ENCODE measurements at places on chromosomes 12 and 14.

DNA sequence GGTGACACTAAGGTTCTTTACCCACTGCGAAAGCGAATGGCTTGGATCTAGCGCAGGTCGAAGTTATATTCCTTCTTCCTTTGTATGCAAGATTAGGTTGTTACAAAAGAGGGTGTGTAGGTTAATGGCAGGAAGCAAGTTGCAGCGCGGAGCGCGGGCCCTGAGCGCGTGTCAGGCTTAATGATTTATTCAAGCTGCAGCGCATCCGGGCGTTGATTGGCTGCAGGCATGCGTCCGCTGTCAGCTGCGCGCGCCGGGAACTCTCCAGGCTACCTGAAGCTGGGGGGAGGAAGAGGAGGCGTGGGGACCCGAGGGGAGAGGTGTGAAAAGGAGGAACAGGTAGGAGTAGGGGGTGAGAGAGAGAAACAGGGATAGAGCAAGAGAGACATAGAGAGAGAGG is 7.4 kb downstream of the ASCL1 start:
- no peak for DNase-seq

GRCh38 chr12:22631863-22632463 is 7.0 kb downstream of the ETNK1 start:
- DNase-seq = no peak

GRCh38 chr14:77043984-77044485 is 15.5 kb upstream of the IRF2BPL start:
- DNase-seq = no peak

DNA sequence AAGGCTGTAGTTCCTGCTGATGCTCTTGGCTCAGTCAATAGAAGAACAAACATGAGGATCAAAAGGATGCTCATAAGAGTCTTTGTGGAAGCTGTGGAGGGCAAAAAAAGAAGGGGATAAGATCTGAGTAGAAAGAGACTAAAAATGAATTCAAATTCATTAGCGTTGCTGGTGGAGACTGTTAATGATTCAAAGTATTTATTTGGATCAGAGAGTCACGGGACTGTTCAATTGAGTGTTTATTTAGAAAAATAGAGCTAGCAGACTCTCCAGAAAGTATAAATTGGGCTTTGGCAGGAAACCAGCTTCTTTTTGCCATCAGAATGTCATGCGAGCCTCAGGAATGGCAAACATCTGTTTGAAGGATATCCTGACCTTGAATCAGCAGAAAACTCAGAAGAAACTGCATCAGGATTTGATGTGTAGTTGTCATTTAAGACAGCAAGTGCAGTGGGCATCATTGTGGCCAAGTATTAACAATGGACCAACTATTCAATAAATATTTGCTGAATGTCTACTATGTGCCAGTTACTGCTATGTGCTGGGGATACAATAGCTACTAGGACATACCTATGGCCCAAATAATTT is 126.4 kb downstream of the TBC1D30 start:
- DNase-seq = no peak

GRCh38 chr14:92143962-92144361 is 22.2 kb downstream of the CPSF2 start:
- no peak for DNase-seq

GRCh38 chr12:2555487-2556082 is 239.2 kb upstream of the FKBP4 start:
- DNase-seq = no peak

GRCh38 chr12:62689042-62689839 is 222.6 kb downstream of the MON2 start:
- no peak for DNase-seq

GRCh38 chr12:69984241-69984640 is 159.2 kb downstream of the MYRFL start:
- DNase-seq = no peak

DNA sequence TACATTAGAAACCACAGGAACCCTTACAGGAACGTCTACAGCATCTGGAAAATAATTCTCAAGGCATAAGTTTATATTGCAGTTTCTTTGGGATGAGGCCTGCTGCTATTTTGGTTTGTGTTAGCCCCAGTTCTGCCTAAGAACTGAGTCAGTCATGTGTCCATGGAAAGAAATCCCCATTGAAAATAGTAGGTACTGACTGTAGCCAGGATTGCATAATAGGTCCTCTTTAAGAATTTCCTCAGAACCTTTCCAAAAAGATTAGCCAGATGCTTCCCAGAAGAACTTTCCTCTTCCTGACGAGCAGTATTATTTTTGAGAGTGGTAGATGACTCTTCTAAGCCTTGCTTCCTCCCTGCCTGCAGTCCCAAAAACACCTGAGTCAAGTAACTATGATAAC is 52.6 kb downstream of the RASSF8 start:
- no peak for DNase-seq

GRCh38 chr14:26794731-26795130 is 196.9 kb upstream of the NOVA1 start:
- DNase-seq = peak; percentile 44

DNA sequence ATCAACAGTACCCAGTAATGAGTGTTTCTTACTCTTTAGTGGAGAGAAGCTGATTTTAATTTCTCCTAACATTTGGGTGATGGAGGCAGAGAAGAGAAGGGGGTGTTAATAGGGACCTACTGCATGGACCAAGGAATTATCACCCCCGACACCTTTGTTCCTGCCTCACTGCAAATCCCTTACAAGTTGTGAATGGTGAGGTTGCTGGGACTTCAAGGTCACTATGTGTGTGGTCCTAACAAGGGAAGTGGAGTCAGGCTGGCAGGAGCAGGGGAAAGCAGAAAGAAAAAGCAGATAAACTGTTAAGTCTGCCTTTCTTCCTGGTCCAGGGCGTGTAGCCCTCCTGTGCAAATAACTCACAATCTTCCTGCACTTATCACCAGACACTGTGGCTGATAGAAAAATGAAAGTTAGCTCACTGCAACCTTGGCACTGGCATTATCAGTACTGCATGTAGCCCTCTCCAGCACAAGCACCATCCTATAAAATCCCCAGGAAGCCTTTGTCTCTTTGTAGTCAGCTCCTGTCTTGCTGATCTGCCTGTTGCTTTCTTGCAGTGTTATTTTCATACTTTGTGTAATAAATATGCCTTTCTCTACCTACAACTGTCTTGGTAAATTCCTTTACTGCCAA is 112.3 kb upstream of the DNM1L start:
- DNase-seq = no peak

DNA sequence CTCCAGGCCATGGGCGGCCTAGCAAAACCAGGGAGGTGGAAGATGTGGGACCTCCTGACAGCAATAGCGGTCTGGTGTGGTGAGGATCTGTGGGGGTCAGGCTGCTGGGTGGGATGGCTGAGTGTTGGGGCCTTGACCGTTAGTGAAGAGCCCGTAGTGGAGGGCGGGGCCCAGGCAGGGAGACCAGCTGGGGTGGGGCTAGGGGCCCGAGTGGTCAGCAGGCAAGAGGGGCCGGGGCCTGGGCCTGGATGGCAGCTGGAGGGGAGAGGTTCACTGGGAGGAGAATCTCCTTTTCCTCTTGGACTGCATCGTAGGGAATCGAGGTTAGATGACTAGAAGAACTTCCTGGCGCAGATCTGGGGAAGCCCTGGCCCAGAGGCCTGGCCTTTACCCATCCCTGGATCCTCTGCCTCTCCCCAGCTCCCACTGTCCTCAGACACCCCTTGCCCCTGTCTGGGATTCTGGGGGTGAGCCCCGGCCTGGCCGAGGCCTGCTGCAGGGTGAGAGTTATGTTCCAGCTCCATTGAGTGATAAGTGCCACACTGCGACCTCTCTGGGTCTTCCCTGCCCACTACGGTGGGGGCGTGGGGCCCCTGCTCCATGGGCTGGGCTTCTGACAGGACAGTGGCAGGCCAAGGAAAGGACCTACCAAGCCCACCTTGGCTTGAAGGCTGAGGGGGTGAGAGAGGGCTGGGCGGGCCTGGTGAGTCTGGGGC is 47.1 kb downstream of the KRT80 start:
- DNase-seq = no peak

DNA sequence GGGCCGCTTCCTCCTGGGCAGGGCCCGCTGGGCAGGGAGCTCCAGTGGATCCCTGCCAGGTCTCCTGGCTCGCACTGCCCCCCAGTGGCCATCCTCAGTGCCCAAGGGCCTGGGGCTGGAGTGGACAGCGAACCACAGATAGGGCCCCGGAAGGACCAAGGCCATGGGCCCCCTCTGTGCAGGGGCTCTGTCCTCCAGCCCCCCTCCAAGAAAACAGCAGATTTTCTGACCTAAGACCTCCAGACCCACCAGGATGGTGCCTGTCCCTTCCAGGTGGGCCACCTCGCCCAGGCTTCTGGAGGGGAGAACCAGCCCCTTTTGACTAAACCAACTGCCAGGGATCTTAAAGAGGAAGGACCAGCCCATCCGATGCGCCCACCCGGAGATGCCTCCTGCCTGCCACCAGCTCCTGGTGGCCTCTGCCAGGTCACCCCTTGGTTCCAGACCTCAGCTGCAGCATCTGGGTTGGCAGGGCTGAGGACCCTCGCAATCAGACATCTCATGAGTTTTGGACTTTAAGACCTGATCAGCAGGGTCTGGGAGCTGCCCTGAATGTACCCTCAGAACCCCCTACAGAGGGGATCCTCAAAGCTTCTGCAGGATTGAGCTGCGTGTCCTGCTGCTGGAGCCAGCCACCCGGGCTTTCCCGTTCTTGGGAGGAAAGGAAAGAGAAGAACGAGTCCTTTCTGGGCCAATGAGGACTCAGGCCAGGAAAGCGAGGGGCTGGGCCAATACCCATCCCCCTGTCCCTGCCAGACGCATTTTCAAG is 325.8 kb upstream of the DIO3 start:
- no peak for DNase-seq

DNA sequence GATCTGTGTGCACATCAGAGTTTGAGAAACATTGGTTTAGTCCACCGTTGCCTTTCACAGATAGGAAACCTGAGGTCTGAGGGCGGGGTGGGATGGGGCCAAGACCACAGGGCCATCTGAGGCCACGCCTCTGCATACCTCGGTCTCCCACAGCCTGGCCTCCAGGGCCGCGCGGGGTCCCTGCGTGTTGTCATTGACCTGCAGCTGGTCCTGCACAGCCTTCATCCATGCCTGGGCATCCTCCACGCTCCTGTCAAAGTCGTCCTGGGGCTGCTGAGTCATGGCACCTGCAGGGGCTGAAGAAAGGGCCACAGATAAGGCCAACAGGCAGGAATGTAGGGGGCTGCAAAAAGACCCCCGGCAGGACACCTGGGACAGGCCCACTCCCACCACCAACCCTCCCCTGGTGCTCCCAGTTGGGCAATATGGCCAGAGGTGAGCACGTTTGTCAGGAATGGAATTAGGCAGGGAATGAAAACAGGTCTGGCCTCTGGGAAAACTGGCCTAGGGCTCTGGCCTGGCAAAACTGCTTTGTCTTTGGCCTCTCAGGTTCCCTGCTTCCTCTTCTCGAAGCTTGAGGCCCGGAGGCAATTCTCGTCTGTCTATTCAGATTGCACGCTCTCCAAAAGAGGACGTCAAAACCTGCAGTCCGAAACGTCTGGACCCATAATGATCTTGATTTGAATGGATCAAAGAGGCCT is 40.8 kb downstream of the SYNE3 start:
- DNase-seq = no peak

GRCh38 chr12:53950437-53950773 is 4.3 kb upstream of the HOXC12 start:
- no peak for DNase-seq

DNA sequence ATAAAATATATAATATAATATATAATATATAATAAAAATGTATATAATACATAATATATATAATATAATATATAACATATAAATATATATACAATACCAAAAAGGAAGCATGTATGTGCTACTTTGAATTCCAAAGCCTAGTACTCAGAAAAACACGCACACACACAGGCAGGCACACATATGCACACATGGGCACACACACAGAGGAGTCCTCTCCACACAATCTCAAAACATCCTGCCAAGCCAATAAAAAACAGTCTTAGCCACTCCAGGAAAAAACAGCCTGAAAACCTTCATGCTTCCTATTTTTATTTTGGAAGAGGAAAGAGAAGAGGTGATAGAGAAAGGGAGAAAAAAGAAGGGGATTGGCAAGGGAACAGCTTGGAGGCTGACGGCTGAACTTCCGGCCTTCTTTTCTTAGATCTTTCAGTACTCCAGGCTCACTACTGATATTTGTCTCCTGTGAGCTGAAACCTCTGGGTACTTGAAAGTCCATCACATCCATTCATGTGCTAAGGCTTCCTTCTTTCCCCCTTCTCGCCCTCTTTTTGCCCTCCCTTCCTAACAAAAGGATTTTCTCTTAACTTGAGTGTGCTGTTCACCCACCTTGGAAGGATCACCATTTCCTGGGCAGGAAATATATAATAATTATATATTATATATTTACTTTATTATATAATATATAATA is 394.2 kb downstream of the NUAK1 start:
- DNase-seq = no peak

DNA sequence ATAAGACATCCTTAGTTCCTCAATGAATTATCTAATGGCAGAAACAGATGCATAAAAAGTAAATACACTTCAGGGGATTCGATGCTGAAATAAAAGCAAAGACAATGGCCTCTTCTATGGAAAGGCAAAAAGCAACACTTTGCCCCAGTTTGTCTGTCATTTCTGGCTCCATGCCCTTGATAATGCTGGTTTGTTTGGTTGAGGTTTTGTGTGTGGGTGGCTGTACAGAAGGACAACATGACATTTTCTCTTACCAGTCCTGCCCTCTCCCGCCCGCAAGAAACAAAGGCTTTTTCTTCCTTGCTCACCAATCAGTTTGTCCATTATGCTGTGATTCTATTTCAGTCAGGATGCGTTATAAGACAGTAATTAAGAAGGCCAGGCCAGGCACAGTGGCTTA is 18.1 kb upstream of the WDR89 start:
- DNase-seq = no peak

- DNase-seq = peak; percentile 15
Measured at GRCh38 chr12:88036353-88036965, 7.3 kb upstream of the C12orf50 start.

- no peak for DNase-seq
Measured at GRCh38 chr14:73888460-73888725, 1.7 kb downstream of the ZNF410 start.

DNA sequence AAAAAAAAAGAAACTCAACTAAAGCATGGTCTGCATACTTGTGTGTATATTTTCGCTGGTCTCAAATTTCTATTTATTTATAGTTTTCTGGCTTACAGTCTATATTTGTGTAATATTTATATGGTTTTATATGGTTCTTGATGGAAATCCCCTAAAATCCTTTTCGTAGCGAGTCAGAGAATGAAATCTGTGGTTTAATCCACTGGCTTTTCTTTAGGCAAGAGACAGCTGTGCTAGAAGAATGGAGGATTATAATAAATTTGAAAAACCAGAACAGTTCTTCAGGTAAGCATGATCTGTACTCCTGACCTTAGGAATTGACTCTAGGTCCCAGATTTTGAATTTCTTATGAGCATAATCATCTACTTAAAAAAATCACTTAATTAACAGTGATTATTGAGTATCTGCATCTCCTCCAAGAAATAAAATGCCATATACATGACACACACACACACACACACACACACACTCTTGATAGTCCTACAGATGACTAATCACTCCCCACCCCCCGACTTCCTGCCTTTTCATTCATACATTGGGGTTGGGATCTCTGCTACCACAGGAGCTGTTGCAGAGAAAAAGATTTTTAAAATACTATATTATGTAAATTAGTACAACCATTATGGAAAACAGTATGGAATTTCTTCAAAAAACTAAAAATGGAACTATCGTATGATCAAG is 113.4 kb downstream of the CRADD start:
- peak; percentile 88 for DNase-seq

Measured in non-pigmented ciliary epithelial cell (primary cell).